ENCODE measurements at places on chromosomes 12 and 14. TPM values are rescaled to one million over a fixed set of nuclear protein-coding genes. Genes with fewer than 3 reads are reported as not detected.

FAM234B gene
- total RNA-seq, result 10.8 TPM

ERP27 gene
- not detected for total RNA-seq

OTOGL gene
- total RNA-seq, result under 0.01 TPM

MUCL1 gene
- total RNA-seq, result not detected

CDH24 gene
- total RNA-seq, result 6.4 TPM

DNA sequence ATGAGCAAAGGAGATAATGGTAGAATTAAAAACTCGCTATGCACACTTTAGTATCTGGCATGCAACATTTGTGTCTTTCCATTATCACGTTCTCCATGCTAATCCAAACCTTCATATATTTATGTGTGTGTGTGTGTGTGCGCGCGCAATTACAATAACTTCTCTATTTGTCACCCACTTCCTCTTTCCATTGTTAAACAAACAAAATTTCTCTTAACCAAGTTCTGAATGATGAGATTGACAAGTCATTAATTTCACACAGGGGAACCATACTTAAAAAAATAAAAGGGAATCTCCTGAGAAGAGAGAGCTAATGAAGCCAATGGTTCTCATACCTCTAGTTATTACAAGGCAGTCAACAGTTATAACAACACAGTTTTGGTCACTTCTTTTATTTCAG, 575.9 kb upstream of the MDGA2 start:
- no peak for DNase-seq

GRCh38 chr14:102835959-102836358, 58.7 kb downstream of the TRAF3 start:
- DNase-seq, result no peak

DNA sequence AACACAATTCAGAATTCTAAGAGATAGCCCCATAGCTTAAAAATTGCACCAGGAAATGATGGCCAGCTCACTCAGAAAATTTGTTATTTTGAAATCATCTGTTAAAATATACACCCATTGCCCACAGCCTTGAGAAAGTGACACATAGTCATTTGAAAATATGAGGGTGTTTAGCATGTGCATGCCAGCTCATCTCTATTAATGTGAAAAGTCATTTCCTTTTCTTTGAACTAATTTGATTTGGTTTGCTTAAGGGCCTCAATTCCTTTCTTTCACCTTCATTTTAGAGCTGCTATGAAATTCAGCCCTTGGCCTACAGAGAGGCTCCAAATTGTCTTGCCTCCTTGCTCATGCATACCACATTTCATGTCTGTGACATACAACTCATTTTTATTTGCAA, 241.4 kb downstream of the PHLDA1 start:
- no peak for DNase-seq

DNA sequence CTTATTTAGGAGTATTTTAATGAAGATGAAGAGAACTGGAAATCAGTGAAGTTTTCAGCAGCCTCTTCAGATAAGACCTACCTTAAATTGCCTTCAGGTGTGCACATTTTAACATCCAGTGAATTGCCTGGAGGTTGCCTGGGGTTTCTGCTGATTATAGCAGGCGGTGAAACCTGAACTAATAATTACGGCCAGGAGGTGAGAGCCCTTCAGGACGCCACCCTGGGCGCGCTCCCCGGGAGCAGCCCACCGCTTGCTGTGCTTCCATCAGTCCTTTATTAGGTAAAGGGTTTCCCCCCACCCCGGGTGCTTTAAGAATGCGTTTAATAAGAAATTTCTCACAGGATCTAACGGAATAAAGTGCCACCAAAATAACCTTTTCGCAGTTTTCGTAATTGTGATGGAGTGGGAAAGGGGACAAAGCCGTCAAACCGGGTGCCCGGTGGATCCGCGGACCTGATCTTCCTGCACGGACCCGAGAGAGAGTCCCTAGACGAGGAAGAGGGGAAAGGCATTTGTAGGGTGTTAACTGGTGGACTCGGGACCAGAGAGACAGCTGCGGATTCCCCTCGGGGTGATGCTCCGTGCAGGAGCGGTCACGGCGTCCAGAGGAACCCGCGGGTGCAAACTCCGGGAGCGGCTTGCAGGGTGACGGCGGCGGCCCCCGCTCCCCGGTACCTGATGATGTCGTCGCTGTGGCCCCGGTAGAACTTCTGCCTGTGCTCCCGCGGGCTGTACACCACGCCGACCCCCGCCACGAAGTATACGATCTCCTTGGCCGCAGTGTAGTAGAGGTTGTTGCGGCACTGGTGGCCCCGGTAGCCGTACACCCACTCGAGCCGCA, 902 bp downstream of the EML5 start:
- no peak for DNase-seq

GRCh38 chr12:27593266-27593665, 69.3 kb downstream of the PPFIBP1 start:
- no peak for DNase-seq

- no peak for DNase-seq
These were observed 8.5 kb downstream of the VASH1 start for GRCh38 chr14:76769636-76770292.

- no peak for DNase-seq
These were observed 201.4 kb upstream of the IGF1 start for GRCh38 chr12:102681747-102682146.

GRCh38 chr12:32583534-32583933, 95.6 kb upstream of the DNM1L start:
- DNase-seq, result peak; percentile 46

DNA sequence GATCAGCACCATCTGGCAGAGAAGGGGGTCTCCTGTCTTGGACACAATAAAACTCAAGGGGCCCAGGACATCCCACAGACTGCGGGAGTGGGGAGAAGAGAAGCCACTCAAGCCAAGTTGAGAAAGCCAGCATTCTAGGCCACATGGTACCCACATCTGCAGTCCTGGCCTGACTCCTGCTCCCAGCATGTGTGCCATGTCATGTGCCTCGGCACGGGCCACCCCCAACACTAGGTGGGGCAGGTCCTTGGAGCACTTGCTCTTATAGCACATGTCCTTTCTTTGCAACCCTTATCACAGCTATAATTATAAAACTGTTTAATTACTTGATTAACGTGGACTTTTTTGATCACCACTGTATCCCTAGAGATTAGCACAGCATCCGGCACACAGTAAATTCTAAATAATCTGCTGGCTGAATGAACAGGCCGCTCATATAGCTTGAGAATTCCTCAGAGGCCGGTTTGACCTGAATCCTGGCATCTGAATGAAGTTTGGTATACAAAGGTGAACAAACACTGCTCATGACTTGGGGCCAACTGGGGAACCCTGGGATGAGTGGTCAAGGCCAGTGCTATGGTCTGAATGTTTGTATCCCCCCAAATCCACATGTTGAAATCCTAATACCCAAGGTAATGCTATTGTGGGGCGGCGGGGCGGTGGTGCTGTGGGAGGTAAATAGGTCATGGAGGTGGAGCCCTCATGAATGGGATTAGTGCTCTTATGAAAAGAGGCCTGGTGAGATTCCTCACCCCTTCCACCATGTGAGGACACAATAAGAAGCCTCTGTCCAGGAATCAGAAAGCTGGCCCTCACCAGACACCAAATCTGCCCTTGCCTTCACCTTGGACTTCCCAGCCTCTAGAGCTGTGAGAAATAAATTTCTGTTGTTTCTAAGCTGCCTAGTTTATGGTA, 6.6 kb downstream of the NCKAP5L start:
- DNase-seq, result no peak

DNA sequence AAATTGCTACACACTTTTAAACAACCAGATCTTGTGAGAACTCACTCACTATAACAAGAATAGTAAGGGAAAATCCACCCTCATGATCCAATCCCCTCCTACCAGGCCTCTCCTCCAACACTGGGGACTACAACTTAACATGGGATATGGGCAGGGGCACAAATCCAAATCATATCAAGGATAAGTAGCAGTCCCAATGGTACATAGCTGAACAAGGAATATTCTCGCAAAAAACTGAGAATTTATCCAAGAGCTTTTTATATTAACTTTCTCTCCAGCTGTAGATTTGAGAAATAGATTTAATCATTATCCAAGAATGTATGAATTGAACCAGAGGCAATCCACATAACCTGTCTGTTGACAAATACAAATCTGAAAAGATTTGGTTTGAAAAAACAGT, 185.2 kb downstream of the TMTC3 start:
- DNase-seq, result no peak
